ENCODE measurements at places on chromosomes 4 and X.

DNA sequence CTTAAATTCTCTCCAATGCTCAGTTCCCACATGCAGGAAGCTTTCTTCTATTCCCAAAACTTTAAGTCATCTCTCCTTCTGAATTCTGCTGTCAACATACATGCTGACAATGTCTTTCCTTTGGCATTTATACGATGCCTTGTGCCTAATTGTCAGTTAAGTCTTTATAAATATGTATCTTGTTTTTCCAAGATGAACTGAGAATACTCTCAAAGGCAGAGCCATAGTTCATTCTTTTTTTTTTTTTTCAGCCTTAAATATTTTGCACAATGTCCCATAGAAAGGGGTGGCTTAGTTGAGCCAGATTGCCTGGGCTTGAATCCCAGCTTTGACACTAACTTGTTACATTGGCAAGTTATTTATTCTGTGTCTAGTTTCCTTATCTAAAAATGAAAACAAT lies 210.6 kb downstream of the QDPR start:
- H3K4me3 ChIP-seq = no peak overlapping the region
- H3K36me3 ChIP-seq = no peaks in the 10 kb centered on the region
- H3K27me3 ChIP-seq = no peaks in the 10 kb centered on the region
- H3K27ac ChIP-seq = no peak overlapping the region

- H3K4me1 ChIP-seq = peaks cover 6% of the 10 kb centered on the region
- no peak overlapping the region for H3K27ac ChIP-seq
- H3K36me3 ChIP-seq = no peaks in the 10 kb centered on the region
- no peak overlapping the region for H3K4me3 ChIP-seq
Observed at GRCh38 chr4:30718021-30718542, 2.1 kb upstream of the PCDH7 start.

DNA sequence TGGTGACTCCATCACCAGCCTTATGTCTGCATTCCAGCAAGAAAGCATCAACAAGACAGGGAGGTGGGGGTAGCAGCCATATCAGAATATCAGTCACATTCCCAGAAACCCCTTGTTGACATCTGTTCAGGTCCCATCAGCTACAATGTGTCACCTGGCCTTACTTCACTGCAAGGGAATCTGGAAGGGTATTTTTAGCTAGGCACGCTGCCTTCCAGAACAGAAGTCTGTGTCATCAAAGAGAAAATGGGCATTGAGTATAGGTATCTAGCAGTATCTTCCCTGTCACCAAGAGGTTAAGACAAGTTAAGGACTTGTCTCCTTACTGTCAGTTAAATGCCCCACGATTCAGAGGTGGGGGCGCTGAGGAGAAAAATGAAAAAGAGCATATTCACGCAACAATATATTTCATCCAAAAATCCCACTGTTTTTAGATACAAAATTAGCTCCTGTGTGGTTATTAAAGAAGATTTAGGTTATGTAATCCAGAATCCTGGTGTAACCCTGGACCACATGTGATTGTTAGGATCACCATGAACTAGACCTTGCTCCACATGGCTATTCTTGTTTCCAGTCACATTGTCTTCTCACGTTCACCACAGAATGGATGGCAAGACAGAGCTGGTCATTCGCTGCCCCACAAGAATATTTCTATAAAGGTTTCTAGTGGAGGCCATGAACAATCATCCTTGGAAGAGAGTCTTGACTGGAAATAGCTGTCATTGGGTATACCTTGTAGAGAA lies 60.0 kb upstream of the PDHA1 start:
- no peak overlapping the region for H3K27ac ChIP-seq
- peaks cover 2% of the 10 kb centered on the region for H3K27me3 ChIP-seq
- DNase-seq = no peak
- no peak overlapping the region for H3K4me3 ChIP-seq
- no peaks in the 10 kb centered on the region for H3K36me3 ChIP-seq

DNA sequence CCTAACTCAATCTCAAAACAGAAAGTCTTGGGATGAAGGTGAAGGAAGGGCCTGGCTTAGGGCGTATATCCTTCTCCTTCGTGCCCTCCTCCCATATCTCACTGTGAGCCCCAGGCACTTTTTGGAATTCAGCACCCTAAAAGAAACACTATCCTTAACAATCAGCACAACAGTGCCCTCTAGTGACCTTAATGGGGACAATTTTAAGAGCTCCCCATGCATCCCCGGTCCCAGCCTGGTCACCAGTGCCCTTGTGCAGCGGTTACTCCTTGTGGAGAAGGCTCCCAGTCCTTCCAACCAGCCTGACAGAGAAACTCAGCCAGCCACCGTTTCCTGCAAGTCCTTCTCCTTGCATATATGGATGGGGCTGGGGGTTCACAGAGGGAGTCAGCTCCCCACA lies 4.2 kb downstream of the PAK3 start:
- H3K4me3 ChIP-seq = no peak overlapping the region
- peak; percentile 47 for DNase-seq
- peaks cover 9% of the 10 kb centered on the region for H3K4me1 ChIP-seq
- peaks cover 4% of the 10 kb centered on the region for H3K27me3 ChIP-seq

DNA sequence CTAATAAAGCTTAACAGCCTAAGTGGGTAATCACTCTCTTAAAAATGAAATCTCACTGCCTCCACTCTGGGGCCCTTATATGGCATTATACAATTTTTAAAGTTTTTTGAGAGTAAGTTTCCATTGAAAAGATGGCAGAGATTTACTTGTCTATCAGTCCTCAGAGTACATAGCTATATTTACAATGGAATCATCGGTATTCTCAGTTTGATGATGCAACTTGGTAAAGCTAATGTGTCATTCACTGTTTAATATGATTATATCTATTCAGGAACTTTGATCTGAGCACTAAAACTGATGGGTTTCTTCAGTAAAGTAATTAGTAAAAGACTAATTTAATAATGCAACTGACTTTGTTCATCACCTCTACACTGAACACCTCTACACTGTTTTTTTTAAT lies 51.6 kb downstream of the CT47B1 start:
- no peaks in the 10 kb centered on the region for H3K27me3 ChIP-seq
- no peaks in the 10 kb centered on the region for H3K4me1 ChIP-seq
- no peak for DNase-seq
- no peaks in the 10 kb centered on the region for H3K36me3 ChIP-seq
- no peak overlapping the region for H3K4me3 ChIP-seq

DNA sequence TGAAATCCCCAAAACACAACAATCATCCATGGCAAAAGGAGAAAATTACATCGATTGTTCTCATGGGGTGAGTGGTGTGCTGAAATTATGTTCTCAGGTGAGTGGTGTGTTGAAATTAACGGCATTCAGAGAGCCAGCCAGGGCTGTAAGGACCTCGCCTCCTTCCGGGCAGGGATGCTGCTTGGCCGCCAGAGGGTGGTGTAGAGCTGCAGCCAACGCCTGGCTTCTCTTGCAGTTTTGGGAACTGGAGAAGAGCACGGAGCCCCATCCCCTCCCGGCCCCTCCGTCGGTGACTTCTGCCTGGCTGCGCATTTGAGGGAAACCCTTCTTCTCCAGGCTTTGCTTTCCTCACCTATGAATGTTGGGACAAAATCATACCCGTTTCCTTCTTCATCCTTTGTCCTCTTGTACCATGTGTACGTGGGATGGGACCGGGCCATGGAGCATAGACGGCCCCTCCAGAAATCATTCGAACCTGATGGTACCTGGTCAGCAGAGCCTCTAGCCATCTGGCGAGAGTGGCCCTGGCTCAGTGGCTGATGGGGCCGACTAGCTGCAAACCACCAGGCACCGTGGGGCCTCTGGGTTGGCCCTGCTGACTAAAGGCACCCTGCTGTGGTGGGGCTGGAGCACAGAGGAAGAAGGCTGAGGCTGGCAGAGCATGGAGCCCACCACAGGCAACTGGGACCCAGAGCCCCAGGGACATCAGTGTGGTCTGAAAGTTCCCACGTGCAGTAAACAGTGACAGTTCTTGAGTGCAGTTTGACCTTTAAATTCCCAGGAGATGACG lies 28.4 kb downstream of the TRMT44 start:
- H3K4me3 ChIP-seq = no peak overlapping the region
- peak; percentile 38 for DNase-seq
- no peak overlapping the region for H3K27ac ChIP-seq
- no peaks in the 10 kb centered on the region for H3K4me1 ChIP-seq

GRCh38 chrX:131388293-131388692 lies 99.2 kb upstream of the IGSF1 start:
- no peak overlapping the region for H3K27ac ChIP-seq
- no peak overlapping the region for H3K4me3 ChIP-seq
- no peaks in the 10 kb centered on the region for H3K4me1 ChIP-seq
- H3K36me3 ChIP-seq = no peaks in the 10 kb centered on the region
- DNase-seq = no peak

DNA sequence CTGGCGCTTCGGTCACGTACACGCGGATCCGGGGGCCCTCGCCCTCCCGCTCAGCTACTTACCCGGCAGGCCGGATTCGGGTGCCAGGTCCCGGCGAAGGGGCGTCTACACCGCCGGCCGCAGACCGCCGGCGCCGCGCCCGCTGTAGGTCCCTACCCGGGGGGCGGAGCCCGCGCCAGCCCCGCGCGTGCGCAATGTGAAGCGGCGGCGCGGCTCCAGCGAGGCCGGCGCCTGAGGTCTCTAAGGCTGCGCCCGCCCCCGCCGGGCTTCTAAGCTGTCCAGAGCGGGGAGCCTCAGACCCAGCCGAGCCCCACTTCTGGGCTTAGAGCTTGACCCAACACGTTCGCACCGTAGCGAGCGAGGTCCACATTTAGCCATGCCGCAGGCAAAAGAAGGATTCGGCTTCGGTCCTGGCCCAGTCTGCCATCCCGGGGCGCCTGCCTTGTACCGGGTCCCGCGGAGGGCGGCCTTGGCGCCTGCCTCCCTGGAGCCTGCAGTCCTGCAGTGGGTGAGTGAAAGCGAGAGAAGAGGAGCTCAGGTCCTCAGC lies at the start of gene ZNF518B:
Gene ZNF518B (minus strand): TSS at position 172 of the 547 bp plus-strand sequence. CDS start 11,098 bp downstream, outside the sequence.
- H3K4me3 ChIP-seq = peak within 1 kb of the TSS; percentile 61
- H3K4me1 ChIP-seq = peaks cover 14% of the 10 kb centered on the region
- peaks cover 16% of the 10 kb centered on the region for H3K36me3 ChIP-seq
- DNase-seq = peak; percentile 82
- peaks cover 4% of the 10 kb centered on the region for H3K27me3 ChIP-seq

- no peaks in the 10 kb centered on the region for H3K36me3 ChIP-seq
- H3K4me3 ChIP-seq = no peak overlapping the region
Observed at GRCh38 chrX:153640736-153641575, 6.0 kb upstream of the DUSP9 start.

GRCh38 chr4:163317110-163317509 lies 15.3 kb downstream of the NPY1R start:
- no peak overlapping the region for H3K27ac ChIP-seq
- H3K27me3 ChIP-seq = no peaks in the 10 kb centered on the region
- no peak overlapping the region for H3K4me3 ChIP-seq
- H3K36me3 ChIP-seq = no peaks in the 10 kb centered on the region

GRCh38 chrX:134764202-134764785 lies 106.0 kb upstream of the PLAC1 start:
- H3K27me3 ChIP-seq = no peaks in the 10 kb centered on the region
- H3K36me3 ChIP-seq = peaks cover 5% of the 10 kb centered on the region
- no peak overlapping the region for H3K4me3 ChIP-seq
- no peaks in the 10 kb centered on the region for H3K4me1 ChIP-seq
- DNase-seq = peak; percentile 18
- no peak overlapping the region for H3K27ac ChIP-seq

- H3K27me3 ChIP-seq = no peaks in the 10 kb centered on the region
- no peaks in the 10 kb centered on the region for H3K4me1 ChIP-seq
- no peak overlapping the region for H3K4me3 ChIP-seq
- H3K36me3 ChIP-seq = no peaks in the 10 kb centered on the region
- H3K27ac ChIP-seq = no peak overlapping the region
Observed at GRCh38 chr4:74715706-74716435, 78.5 kb downstream of the BTC start.

DNA sequence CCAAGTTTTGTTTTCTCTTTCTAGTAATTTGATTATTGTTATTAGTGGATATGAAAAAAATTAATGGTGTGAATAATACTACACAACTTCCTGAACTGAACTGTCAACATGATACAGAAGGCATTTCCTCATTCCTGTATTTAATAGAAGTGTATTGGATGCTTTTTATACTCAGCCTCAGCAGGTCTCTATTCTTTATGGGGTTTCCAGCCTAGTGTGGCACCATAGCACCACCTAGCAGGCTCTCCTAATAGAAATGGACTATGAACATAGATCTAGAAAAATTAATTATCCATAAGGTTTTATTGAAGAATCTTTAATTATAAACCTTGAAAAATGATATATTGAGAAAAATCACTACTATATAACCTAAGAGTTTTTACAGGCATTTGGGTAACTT lies 52.4 kb downstream of the GLRB start:
- no peak overlapping the region for H3K27ac ChIP-seq
- no peak for DNase-seq
- no peaks in the 10 kb centered on the region for H3K4me1 ChIP-seq
- H3K4me3 ChIP-seq = no peak overlapping the region
- H3K36me3 ChIP-seq = no peaks in the 10 kb centered on the region
- H3K27me3 ChIP-seq = no peaks in the 10 kb centered on the region

- no peaks in the 10 kb centered on the region for H3K36me3 ChIP-seq
- H3K27me3 ChIP-seq = no peaks in the 10 kb centered on the region
- no peak overlapping the region for H3K27ac ChIP-seq
- no peaks in the 10 kb centered on the region for H3K4me1 ChIP-seq
- no peak overlapping the region for H3K4me3 ChIP-seq
- no peak for DNase-seq
Observed at GRCh38 chr4:8370835-8371595, 69.5 kb downstream of the ACOX3 start.

- no peak overlapping the region for H3K4me3 ChIP-seq
- no peaks in the 10 kb centered on the region for H3K36me3 ChIP-seq
- no peaks in the 10 kb centered on the region for H3K4me1 ChIP-seq
- no peaks in the 10 kb centered on the region for H3K27me3 ChIP-seq
- DNase-seq = no peak
Observed at GRCh38 chr4:73895201-73896175, 26.3 kb downstream of the CXCL1 start.

GRCh38 chr4:81214881-81215868 lies at the start of gene PRKG2:
Gene PRKG2, minus strand, starts transcription at chr4:81215222. Its CDS starts 10,175 bp downstream, at chr4:81205047.
- peaks cover 18% of the 10 kb centered on the region for H3K27me3 ChIP-seq
- H3K4me3 ChIP-seq = no peak within 1 kb of the TSS
- H3K36me3 ChIP-seq = no peaks in the 10 kb centered on the region
- H3K4me1 ChIP-seq = no peaks in the 10 kb centered on the region
- H3K27ac ChIP-seq = no peak within 1 kb of the TSS

DNA sequence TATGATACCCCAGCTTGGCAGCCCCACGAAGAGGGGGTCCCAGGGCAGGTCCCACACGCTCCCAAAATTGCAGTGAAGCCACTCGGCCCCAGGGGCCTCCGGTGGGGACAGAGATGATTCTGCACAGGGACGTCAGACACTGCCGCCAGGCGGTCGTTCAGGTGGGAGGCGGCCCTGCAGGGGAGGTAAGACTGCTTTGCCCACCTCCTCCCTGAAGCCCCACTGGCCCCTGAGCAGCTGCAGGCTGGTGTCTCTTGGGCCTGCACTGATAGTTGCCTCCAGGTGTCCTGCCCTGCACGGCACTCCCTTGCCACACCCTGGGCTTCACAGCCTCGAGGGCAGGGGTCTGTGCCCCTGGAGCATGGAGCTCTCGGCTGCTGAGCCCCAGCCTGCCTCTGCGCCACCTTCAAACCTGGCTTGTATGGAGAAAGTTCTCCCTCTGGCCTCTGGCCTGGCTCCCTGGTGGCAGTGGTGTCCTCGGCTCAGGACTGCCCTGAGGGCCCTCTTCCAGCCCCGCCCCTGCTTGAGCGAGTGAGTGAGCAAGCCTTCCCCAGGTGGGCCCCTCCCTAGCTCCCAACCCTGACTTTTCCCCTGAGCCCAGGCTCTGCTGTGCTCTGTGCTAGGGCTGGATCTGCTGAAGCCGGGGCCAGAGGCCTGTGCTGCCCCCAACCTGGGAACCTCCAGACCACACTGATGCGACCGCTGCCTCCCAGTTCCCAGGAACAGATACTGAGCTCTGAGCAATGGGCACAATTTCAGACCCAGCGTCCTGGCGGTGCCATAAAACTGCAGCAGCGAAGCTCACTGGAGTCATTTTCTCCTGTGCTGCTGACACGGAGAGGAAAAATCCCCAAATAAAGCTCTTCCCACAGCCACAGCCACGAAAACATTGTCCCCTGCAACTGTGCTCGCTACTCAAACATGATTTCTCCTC lies 16.1 kb downstream of the ADRA2C start:
- H3K4me3 ChIP-seq = no peak overlapping the region
- no peaks in the 10 kb centered on the region for H3K27me3 ChIP-seq
- no peaks in the 10 kb centered on the region for H3K36me3 ChIP-seq

Measured in CD4-positive, CD25-positive, alpha-beta regulatory T cell (primary cell).